ENCODE measurements at places on chromosomes 11 and 22.

DNA sequence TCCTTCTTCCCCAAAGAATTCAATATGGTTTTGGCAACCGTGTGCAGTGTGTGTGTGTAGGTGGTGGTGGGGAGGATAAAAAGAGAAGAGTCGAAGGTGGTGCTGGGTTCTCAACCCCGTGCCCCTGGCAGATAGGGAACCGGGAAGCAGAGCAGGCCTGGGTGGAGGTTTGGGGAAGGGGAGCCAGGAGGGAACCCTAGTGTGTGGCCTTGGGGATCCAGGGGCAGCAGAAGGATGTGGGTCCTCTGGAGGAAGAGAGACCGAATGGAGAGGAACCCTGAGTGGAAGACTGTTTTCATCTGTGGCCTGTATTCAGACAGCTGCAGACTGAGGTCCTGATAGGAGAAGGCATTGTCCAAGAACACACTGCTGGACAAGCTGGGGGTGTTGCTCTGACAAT is 73.3 kb upstream of the B3GAT1 start:
- no peak for DNase-seq

GRCh38 chr11:128691802-128692752 is 1.8 kb upstream of the FLI1 start:
- DNase-seq: no peak

DNA sequence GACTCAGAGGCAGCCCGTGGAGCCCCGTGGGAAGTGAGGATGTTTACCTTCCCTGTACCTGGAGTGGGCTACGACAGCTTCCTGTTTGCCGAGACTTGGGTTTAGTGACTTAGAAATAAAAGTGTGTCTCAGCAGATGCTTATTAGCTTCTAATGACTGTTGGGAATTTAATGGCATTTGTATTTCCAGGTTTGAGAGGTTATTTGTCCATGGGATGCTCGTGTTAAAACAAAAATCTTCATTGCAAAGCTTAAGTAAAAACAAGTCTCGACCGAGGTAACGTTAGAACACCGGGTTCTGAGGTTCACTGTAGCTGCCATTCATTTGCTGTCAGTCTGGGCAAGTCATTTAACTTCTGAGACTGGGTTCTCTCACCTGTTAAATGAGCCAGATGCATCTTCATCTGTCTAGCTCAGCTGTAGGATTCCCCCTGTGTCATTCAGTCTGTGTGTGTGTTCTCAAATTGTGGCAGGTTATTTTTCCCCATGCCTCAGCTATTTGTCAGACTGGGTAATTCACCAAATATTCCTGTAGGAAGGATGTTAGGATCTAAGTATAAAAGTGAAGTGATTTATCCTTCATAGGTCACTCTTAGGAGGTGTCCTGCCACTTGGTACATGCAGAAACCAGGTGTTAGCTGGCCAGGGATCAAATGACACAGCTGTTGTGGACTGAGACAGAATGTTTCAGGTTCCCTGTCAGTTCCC is 791 bp downstream of the EI24 start:
- DNase-seq: no peak

GRCh38 chr11:134797411-134798089 is 385.5 kb upstream of the B3GAT1 start:
- DNase-seq: no peak

GRCh38 chr11:80083531-80083951 is 642.7 kb upstream of the TENM4 start:
- DNase-seq: no peak

DNA sequence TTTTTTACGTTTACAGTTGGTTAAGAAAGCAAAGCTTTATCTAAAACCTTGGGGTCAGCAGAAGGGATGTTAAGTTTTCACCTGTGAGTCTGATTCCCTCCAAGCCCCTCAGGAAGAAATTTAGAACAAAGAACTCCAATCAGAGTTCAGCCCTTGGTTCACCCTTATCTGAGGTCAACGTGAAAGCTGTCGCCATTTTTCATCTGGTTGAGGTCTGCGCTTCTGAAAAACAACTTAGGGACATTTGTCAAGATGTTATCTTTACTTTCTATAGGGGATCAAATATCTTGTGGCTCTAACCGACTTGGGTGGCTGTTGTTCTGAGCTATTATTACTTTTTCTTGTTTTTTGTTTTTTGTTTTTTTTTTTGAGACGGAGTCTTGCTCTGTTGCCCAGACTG is 30.0 kb downstream of the RGL4 start:
- no peak for DNase-seq

DNA sequence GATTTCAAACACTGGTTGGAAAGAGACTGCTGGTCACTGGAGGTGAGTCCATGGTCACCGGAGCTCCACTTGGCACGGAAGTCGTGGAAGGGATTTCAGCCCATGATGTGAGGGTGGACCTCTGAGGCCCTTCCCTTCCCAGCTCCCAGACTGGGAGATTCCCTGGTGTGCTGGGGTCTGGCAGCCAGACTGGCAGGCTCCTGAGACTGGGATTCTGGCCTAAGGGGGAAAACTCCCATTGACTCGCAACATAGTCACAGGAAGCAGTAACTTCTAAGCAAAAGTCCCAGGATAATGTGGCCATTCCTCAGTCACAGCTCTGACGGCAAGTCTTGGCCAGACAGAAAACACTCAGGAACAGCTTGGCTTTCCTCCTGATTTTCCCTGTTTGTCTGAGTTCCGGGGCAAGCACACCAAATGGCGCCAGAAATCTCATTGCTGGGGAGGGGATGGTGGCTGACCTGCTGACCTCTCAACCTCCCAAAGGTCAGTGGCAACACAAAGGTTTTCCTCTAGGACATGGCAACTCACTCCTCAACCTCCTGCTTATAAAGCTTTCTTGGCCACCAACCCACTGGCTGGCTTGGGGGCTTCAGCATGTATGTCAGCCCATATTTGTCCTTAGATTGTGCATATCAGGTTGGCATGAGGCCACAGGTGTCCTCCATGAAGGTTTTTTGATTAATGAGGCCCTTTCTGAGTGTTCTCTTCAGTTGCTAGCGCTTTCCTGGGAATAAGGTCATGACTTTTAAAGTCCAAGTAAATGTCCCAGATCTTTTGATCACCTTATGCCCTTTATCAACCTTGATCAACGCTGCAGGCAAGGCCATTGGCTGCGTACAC is 99.5 kb downstream of the CCDC81 start:
- no peak for DNase-seq

DNA sequence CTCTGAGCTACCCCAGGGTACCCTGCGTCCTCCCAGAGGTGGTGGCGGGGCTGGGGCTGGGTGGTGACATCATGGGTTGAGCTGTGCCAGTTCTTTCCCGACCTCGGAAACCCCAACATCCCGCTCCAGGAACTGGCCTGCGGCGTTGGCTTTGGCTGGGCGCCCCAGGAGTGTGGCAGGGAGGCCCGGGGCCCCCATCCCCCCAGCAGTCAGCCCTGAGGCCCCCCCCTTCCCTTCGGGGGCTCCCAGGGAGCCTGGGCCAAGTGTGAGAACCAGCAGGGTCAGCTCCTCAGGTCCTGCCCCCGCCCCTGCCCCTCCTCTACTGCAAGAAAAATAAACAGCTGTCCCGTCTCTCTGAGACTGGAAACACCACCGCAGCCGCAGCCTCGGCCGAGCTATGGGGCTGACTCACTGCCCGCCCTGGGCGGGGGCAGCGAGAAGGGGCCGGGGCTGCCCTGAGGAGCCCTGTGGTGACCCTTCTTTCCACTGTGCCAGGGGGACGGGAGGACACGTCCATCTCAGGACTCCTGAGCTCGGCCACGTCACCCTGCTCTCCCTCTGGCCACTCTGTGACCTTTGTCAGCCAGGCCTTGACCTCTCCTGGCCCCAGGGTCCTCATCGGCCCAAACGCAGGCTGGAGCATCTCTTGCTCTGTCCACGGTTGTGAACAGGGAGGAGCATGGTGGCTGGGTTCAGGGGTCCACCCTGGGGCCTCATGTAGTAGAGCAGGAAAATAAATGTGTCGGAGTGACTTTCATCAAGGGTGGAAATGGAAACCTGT is 73.4 kb downstream of the WNT7B start:
- DNase-seq: no peak

DNA sequence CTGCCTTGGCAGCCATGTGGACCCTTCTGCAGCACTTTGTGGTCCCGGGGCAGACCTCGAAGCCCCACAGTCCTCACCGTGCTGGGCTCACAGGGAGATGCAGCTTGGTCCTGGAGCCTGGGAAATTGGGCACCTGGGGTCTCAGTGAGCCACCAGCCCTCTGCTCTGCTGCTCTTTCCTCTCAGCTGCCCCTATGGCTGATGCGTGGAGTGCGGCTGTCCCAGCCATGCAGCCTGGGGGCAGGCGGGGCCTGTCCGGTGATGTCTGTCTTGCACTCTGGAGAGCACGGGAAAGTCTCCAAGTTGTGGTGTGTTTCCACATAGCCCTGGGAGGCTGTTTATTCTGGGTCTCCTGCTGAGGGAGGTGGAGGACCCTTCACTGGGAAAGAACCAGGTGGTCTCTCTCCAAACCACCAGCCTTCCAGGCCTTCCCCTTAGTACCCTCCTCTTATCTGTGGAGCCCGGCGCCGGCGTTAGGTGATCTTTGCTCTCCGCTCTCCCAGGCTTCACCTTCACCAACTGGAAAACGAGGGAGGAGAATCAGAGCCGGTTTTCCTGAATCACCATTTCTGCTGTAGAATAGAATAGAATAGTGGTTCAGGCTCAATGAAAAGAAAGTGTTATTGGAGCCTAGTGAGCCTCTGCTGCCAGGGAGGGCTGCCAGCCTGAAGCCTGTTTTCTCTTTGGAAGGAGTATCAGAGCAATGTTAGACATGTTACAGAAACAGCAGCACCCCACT is 41.2 kb upstream of the GRAMD4 start:
- no peak for DNase-seq

GRCh38 chr11:132186699-132187098 is 816.3 kb downstream of the NTM start:
- no peak for DNase-seq

- DNase-seq: no peak
Observed at GRCh38 chr22:36731916-36732315, 28.4 kb upstream of the CACNG2 start.
